HFFc6 (cell line): ENCODE measurements at places on chromosomes 7 and 10. TPM values are rescaled to one million over a fixed set of nuclear protein-coding genes. Genes with fewer than 3 reads are reported as not detected.

GRCh38 chr7:99840136-99840869 lies 12.5 kb downstream of the CYP3A43 start:
- DNase-seq = no peak

GRCh38 chr10:26336979-26337378 lies 101.2 kb upstream of the APBB1IP start:
- DNase-seq = no peak

- no peak for DNase-seq
Observed at GRCh38 chr10:22613011-22613410, 101.4 kb downstream of the PIP4K2A start.

GRCh38 chr10:62268399-62269114 lies at the start of gene RTKN2:
Gene RTKN2 (minus strand): TSS chr10:62268844. CDS start chr10:62268610, 234 bp downstream.
- peak; percentile 73 for DNase-seq

The AHR gene
- total RNA-seq = 38.9 to 45.3 TPM (median 40.9 TPM) in 3 replicates

GRCh38 chr10:93751832-93752231 lies 5.9 kb upstream of the LGI1 start:
- DNase-seq = peak; percentile 19
